Daoy (cell line): ENCODE measurements at places on chromosomes 2 and 18. TPM values are rescaled to one million over a fixed set of nuclear protein-coding genes. Genes with fewer than 3 reads are reported as not detected.

GRCh38 chr18:58934356-58934755 is 69.7 kb downstream of the ZNF532 start:
- no peak for DNase-seq

DNAH7 gene
- 0.11 and 0.27 TPM in 2 replicates for total RNA-seq

TTN gene
- total RNA-seq, result under 0.01 TPM in 1 of 2 replicates, not detected in the other

DNA sequence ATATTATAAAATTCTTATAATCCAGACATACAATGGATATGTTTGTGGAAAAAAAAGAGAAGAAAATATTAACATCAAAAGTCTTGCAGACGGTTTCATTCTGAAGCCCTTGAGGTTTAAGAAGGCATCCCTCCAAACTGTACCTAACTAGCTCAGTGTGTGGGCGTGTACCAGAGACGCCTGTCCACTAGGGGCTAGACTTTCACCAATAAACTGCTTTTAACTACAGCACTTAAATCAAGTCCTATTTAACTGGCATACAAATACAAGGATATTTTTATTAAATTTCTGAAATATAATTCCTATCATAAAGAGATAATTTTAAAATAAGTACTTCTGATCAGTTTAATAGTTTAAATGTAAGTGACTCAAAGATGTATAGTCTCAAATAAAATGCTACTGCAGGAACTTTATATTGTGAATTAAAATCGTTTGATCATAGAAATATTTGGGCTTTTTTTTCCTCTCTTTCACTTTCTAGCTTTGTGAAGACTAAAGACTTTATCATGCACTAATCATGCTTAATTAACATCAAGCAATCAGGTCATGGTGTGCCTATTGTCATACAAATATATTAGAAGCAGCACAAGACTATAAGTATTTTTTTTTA is 437.7 kb downstream of the SATB2 start:
- peak; percentile 38 for DNase-seq

DNA sequence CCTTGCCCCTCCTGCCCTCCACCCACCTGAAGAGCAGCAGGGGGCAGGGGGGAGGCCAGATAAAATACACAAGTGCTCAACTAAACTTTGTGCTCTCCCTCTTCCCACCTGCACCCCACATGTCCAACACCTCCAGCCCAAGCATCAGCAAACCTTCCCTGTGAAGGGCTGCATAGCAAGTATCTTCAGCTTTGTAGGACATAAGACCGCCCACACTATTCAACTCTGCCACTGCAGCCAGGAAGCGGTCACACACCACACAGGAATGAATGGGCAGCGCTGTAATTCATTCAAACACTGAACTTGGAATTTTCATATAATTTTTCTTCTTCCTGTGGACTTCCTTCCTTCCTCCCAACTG is 27.5 kb downstream of the TFCP2L1 start:
- no peak for DNase-seq

ARL4C gene
- 40.4 and 42.6 TPM in 2 replicates for total RNA-seq
